Endothelial cell of umbilical vein (primary cell): ENCODE measurements at places on chromosomes 4 and X. TPM values are rescaled to one million over a fixed set of nuclear protein-coding genes. Genes with fewer than 3 reads are reported as not detected.

DNA sequence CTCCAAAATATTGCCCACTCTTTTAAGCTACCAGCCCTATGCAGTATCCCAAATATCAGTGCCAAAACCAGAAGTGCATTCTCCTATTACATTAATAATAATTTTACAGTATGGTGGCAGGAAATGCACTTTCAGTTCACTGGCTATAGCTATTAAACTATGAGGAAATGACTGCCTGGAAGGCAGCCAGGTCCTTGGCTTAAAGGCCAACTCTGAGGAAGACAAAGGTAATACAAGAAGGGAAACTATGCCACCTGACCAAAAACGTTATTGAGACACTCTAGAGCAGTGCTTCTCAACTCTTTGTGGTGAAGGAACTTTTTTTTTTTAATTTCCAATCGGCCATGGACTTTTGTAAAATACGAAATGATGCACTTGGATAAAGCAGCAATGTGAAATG is 133.6 kb upstream of the VAMP7 start:
- peak; percentile 68 for DNase-seq
- no peaks in the 10 kb centered on the region for H3K36me3 ChIP-seq
- no peak overlapping the region for H3K4me3 ChIP-seq
- H3K4me1 ChIP-seq: no peaks in the 10 kb centered on the region
- no peaks in the 10 kb centered on the region for H3K27me3 ChIP-seq

DNA sequence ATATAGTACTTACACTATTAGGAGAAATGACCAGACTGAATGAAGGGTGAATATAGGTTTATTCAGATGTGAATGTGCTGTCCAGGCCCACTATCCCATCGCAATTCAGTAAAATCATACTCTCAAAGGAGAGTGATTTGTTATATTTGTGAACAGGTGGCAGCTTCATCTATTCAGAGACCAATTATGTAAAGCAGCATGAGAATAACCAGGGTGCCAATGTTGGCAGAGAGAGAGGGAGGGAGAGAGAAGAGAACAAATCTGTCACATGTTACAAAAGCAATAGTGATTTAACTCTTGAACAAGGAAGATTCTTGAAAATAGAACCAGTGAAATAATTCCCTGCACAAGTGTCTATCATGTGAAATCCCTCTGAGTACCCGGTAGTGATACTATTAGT is 38.9 kb upstream of the TLL1 start:
- DNase-seq: no peak
- no peaks in the 10 kb centered on the region for H3K36me3 ChIP-seq
- no peaks in the 10 kb centered on the region for H3K27me3 ChIP-seq
- no peaks in the 10 kb centered on the region for H3K4me1 ChIP-seq

DNA sequence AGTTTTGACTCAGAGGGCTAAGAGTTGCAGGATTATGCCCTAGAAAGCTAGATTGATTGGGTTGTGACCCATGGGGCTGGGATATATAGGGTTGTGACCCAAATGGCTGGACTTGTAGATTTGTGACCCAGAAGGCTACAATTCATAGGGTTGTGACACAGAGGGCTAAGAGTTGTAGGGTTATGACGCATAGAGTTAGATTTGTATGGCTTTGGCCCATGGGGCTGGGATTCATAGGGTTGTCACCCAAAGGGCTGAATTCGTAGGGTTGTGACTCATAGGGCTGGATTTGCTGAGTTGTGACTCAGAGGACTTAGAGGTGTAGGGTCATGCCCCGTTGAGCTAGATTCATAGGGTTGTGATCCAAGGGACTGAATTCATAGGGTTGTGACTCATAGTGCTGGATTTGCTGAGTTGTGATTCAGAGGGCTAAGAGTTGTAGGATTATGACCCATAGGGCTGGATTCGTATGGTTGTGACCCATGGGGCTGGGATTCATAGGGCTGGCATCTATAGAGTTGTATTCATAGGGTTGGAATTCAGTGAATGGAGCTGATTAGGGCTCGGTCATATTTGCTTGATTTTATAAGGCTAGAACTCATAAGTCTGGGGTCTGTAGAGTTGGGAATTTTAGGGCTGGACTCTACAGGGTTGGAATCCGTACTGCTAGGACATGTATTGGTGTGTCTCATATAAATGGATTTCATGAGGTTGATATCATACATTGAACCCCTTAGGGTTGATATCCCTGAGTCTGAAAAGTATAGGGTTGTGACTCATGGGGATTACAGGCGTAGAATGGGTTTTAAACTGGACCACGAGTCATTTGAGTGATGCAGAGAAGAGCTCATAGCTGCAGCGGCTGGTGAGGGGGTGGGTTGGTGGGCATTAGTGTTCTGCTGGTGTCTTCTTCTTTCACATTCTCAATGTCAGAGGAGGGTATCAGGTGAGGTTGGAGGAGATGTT is 125.7 kb downstream of the CRLF2 start:
- H3K27me3 ChIP-seq: no peaks in the 10 kb centered on the region
- no peaks in the 10 kb centered on the region for H3K4me1 ChIP-seq
- DNase-seq: no peak
- no peak overlapping the region for H3K27ac ChIP-seq
- H3K36me3 ChIP-seq: no peaks in the 10 kb centered on the region

- H3K4me3 ChIP-seq: no peak overlapping the region
- DNase-seq: no peak
- no peaks in the 10 kb centered on the region for H3K36me3 ChIP-seq
- peaks cover 4% of the 10 kb centered on the region for H3K4me1 ChIP-seq
Observed at GRCh38 chr4:89296896-89297295, 10.7 kb downstream of the GPRIN3 start.

The BTC gene
- 0.04 and 0.05 TPM in 2 replicates for polyA plus RNA-seq

The UGT2A1 gene
- polyA plus RNA-seq: 0.04 and 0.11 TPM in 2 replicates

The PPEF2 gene
- polyA plus RNA-seq: 0.23 TPM in 1 of 2 replicates, not detected in the other
